ENCODE measurements at places on chromosomes 13 and 19.

DNA sequence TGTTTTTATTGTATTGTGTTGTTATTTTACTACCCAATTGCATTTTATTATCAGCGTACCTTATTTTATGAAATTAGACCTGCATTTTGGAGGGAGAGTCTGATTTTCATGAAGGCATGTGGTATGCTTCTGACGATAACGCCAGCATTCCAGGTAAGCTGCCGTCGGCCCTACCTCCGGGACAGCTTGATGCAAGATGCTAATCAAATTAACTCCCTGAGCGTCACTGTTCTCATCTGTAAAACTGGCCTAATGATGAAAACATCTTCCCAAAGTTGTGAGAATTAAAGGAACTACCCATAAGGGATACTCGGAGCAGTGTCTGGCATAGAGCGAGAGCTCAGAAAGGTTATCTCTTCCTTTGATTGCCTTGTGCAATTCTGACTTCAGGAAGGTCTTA lies 12.9 kb upstream of the LAIR2 start:
- no peak for DNase-seq

DNA sequence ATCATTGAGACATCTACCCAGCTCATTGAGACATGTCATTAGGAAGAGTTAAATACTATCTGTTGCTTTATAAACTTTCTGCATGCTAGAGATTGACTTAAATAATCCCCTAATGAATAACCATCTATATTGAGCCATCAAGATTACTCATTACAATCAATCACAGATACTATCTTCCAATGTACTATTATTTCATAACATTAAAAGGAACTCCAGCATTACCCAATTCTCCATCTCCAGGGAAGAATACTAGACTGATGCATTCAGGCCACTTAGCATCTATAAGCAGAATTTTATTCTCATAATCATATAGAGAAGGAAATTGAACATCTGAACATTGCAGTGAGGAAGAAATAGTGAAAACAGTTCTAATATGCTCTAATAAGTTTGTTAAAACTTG lies 8.0 kb downstream of the EPSTI1 start:
- no peak for DNase-seq

DNA sequence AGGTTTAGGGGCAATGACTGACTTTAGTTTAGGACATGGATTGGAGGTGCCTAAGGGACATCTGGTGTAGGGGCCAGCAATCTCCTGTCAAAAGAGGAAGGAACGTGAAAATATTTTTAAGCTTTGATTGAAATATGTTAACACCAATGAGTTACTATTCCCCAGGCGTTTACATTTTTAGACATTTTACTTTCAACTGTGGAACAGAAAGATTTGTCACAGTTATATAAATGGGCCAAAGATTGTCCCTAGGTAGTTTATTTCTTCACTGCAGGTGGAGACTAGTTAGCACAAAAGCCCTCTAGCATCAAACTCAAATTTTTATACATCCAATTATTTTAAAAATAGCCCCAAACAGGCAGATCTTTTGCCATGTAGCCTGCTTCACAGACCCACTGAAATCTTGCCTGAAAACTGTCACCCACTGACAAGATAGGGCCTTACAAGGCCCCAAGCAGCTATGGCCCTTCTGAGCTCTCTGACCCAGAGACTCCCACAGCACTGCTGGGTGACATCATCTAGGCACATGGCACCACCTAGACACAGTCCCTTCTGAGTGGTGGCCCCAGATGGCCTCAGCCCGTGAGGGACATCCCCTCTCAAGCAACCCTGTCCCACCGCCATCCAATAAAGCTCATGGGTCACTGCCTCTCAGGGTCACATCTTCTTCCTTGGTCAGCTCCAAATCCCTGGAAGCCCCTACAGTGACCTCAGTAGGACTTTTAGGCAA lies 64.8 kb upstream of the DOCK9 start:
- no peak for DNase-seq

DNA sequence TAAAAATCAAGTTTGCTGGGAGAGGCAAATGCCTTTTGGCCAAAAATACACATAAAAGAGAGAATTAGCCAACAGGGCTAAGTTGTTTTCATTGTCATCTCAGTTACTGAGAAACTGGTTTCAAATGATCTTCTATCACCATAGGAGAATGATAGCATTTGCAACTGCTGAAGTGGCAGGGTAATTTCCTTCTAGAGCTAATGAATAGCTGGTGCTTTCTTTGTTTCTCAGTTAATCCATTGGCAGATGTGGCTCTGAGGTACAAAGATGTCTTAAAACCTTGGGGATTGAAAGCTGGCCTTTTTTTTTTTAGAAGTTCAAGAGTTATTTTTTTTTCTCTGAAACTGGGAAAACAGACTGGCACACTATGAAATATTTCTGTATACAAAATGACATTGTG lies 332.7 kb upstream of the KLF12 start:
- no peak for DNase-seq

GRCh38 chr19:32232449-32232848 lies 113.0 kb upstream of the ZNF507 start:
- DNase-seq: no peak

DNA sequence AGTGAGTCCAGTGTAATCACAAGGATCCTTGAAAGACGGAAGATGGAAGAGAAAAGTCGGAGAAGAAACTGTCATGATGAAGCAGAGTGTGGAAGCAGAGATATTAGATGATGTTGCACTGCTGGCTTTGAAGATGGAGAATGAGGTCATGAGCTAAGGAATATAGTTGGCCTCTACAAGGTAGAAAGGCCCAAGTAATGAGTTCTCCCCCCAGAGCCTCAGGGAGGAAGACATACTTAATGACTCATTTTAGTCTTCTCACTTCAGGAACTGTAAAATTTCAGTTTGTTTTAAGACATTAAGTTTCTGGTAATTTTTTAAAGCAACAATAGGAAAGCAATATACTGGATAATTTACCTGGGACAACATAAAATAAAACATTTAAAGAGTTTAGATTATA lies 1331.5 kb upstream of the PCDH20 start:
- no peak for DNase-seq

GRCh38 chr19:33734913-33735312 lies 61.8 kb upstream of the KCTD15 start:
- DNase-seq: no peak
